Right ventricle myocardium inferior (tissue), 1 donor: ENCODE measurements at places on chromosomes 6 and 20.

- no peak for DNase-seq
These were observed 69.0 kb upstream of the ZNF217 start for GRCh38 chr20:53662595-53662994.

DNA sequence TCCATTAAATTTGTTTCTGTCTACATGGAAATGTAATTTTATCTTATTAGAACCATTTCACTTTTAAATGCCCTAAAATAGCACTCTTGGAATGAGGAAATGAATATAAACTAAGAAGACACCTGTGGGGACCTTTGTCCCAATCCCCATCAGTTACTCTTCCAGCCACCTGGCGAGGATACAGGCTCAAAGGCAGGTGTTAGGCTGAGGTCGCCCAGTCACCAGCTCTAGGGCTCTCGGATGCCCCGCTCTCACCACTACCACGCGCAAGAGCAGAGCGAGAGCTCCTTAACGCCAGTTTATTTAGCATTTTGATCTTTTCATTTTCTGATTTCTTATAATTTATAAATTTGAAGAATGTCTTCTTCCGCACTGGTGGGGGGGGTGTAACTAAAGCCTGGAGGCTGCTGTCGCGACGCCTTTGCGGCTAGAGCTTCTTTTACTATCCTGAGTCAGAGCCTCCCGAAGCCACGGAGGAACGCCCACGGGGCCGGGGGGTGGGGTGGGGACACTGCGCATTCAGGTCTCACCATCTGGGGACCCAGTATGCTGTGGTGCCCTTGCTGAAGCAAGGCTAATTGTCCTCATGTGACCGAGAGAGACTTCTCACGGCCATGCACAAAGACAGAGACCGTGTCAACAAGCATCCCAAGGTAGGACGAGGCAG, 38.7 kb upstream of the AFDN start:
- no peak for DNase-seq

- peak; percentile 51 for DNase-seq
These were observed 185 bp upstream of the TNFRSF6B start for GRCh38 chr20:63696306-63696627.

- no peak for DNase-seq
These were observed 338.3 kb downstream of the RNF144B start for GRCh38 chr6:18725449-18725848.

DNA sequence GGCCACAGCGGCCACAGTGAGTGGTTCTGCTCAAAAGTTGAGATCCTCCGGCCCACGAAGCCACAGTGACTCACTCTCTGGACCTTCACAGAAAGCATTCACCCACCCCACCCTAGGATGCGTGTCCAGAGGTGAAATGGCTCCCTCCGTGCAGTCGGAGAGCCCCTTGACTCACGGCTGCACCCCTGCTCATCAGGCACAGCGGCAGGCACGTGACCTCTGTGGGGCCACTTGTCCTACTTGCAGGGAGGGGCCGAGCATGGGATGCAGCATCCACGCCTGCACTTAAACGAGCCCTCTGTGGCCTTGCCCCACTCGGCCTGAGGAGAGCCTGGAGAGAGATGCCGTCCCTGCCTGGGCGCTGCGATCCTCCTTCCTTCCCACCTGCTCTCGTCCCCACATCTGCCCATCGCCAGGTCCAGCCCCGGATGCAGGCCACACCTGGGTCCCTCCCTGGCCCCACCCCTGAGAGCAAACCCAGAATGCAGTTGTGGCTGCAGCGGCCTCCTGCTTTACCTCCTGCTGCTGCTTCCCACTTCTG, 28.7 kb downstream of the NTSR1 start:
- peak; percentile 31 for DNase-seq

DNA sequence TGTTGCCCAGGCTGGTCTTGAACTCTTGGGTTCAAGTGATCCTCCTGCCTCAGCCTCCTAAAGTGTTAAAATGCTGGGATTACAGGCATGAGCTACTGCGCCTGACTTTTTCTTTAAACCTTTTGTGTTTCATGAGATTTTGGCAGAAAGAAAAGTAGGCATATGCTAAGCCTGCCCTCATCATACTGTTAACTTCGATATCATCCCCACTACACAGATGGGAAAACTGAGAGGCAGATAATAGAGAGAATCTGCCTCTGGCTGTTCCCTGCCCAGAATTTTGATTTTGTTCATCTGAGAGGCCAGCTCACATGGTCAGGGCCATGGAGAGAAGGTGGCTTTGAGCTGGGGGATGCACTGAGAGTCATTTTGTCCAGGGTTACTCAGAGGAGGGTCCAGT, 7.5 kb downstream of the PABPC1L start:
- no peak for DNase-seq

DNA sequence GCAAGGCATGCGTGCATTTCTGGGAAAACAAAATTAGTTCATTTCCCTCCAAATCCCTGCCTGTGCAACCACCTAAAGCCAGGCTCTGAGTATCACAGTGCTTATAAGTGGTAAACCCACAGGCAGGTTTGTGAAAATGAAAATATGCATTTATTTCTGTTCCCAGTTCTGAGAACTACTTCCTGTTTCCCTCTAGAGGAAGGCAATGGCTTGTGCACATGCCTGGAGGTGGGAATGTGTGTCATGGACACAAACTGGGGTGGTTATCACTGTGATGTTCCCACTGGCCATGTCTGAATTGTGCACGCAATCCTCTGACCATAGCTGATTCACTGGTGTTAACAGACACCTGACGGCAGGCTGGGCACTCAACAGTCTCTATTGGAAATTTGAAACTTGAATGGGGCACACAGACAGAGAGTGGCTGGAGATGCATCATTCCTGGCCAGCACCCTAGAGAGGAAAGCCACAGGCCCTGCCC, 26.3 kb downstream of the FAM110A start:
- DNase-seq = no peak

DNA sequence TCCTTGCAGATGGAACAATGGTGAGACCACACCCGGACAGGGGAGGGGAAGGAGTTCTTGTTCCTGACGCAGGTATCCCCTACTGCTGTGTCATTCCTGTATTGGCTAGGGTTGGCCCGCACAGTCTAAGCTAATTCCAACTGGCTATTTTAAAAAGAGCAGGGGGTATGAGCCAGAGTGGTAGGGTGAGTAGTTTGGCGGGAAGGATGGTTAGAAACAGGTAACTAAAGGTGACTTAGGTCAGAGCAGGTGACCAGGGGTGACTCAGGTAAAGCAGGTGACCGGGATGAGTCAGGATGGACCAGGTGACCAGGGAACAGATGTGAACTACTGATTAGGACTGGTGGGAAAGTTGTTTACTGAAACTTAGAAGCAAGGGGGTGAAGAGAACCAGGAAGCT, 58.0 kb downstream of the ZNF292 start:
- DNase-seq = no peak

DNA sequence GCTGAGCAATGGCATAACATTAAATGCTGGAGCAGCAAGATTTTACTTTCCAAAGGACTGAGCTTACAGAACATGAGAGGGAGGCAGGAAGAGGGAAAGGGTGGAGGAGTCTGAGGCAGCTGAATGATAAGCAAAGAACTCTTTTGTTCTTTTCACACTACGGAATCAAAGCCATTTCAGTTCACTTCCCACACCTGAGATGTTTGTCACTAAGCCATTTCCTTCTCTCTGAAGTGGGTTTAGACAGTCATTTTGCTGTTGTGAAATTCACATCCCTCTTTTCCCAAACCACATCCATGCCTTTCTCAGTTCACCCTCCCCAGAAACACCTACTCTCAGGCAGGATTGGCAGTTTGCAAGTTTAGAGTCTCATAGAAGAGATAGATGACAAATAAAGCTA, 267.9 kb downstream of the ADGRG6 start:
- no peak for DNase-seq

DNA sequence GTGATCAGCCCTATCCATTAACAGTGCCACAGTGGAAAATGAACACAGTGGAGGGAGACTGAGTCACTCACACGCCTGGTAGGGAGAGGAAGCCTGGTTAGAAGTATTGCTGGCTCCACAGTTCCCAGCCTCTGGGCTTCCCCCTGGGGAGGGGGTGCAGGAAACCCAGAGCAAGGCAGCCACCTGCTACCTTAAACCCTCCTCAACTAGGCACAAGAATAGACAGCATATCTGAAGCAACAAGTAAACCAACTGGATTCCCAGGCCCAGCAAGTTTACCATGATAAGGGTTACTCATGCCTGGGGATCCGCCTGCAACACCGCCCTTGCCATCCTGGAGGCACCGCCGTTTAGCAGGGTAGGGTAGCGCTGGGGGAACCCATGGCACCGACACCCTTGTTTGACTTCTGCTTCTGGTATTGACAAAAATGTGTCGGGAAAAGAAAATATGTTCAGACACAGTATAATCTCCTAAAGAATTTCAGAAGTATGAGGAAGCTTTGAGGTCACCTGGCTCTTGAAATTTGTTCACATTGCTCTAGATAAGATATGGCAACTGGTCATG, 38.3 kb downstream of the SLC22A23 start:
- DNase-seq = no peak

DNA sequence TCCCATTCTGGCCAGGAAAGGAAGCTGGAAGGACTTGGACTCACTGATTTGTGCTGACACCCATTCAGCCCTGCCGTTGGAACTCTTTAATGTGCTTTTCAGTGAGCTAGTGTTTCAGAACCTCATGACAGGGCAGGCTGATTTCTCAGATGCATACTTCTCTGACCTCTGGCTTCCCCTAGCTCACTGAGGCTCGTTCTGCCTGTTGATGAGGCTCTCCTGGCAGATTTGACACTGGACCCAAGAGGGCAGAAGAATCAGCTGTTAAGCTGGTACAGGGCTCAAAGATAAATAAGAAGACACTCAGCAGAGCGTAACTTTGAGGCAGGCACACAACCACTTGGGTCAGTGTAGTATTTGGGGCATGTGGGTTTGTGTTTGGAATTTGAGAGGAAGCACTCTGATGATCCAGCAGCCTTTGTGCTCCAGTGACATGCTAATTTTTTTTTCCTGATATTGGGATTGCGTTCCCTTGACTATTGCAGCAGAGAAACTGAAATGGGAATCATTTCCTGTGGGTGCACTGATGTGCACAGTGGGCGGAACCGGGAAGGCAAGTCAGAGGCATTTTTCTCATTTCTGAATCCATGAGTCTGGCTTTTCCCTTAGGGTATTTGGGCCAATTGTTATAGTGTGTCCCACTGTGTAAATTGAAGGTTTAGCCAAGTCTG, 80.2 kb downstream of the CARMIL1 start:
- DNase-seq = no peak

DNA sequence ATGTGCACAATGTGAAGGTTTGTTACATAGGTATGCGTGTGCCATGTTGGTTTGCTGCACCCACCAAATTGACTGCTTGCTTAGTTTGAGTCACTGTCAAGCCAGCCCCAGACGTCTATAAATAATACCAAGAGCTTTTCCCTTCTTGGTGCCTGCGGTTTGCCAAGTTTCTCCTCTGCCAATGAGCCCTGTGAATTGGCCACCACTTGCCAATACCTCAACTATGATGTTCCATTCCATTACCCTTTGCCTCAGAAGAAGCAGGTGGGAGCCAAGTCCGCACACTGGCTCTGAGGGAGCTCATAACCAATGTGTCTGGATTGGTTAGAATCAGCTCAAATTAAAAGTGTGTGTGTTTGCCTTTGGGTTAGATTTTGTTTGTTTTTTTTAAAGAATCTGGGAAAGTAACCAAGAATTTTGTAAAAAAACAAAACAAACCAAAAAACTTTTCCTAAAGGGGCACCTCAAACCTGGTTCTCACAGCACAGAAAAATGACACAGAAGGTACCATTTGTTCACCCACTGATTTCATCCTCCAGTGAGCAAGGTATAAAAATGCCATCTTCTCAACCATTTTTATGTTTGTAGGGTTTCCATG, 244.7 kb upstream of the PRND start:
- DNase-seq = no peak

DNA sequence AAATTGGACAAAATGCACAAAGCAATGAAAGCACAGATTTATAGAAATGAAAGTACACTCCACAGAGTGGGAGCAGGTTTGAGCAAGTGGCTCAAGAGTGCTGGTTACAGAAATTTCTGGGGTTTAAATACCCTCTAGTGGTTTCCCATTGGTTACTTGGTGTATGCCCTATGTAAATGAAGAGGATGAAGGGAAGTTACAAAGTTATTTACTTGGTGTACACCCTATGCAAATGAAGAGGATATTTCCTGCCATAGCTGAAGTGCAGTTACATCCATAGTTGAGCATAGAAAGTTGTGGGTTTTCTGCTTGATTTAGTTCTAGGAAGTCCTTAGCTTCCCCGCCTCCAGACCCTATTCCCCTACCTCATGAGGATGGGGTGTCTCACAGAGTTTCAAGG, 22.7 kb downstream of the BCAS1 start:
- no peak for DNase-seq

GRCh38 chr20:35555951-35556645, 14.2 kb downstream of the ERGIC3 start:
- DNase-seq = no peak

GRCh38 chr6:89148016-89148750, 2.3 kb downstream of the PM20D2 start:
- DNase-seq = no peak

GRCh38 chr6:35703554-35703953, 14.8 kb upstream of the FKBP5 start:
- DNase-seq = no peak

DNA sequence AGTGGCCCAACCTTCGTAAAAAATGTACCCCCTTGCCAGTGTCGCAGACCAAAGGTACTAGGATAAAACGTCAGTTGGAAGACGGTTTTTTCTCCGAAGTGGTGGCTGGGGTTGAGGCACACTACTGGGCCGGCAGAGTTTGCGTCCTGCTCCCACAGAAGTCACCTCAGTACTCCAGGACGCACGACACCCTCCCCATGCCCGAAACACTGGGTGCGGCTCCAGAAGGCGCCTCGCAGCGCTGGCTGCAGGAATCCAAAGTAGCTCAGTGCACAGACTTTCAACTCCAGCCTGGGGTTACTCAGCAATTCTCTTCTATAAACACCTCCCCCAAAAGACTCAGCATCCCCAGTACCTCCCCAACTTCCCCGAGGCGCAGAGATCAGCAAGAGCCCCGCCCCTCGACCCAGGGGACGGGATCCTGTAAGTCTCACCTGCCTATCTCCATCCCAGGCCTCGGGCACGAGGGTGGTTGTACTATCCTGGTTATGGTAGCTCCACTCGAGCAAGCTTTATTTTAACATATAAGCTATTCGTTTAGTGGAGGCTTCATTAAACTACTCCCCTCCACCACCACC, 88.2 kb downstream of the ZFP64 start:
- peak; percentile 41 for DNase-seq

DNA sequence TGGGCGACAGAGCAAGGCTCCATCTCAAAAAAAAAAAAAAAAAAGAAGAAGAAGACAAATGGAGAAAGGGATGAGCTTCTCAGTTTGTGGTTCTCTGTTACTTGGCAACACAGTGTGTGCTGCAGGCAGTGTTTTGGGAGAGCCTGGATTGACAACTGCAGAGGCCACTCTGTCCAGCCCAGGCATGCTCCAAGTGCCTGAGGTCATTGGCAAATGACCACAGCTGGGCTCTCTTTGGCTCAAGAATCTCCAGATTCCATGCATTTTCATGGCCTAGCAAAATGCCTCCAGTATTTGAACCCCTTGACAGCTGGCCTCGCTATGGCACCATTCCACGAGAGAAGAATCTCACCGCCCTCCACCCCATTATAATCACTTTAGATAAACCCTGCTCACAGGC, 126.2 kb downstream of the ANKRD60 start:
- no peak for DNase-seq

- no peak for DNase-seq
These were observed 8.0 kb upstream of the FAM83D start for GRCh38 chr20:38918172-38918571.
